Lung microvascular endothelial cell (primary cell): ENCODE measurements at places on chromosomes 4 and X.

- DNase-seq = peak; percentile 4
These were observed 67.9 kb upstream of the SLC4A4 start for GRCh38 chr4:71270901-71271300.

- DNase-seq = no peak
These were observed 37.9 kb downstream of the WDR1 start for GRCh38 chr4:10078481-10079233.

- no peak for DNase-seq
These were observed 6.6 kb downstream of the PF4V1 start for GRCh38 chr4:73859614-73860088.

- no peak for DNase-seq
These were observed 173.3 kb upstream of the PSAPL1 start for GRCh38 chr4:7608046-7608445.

DNA sequence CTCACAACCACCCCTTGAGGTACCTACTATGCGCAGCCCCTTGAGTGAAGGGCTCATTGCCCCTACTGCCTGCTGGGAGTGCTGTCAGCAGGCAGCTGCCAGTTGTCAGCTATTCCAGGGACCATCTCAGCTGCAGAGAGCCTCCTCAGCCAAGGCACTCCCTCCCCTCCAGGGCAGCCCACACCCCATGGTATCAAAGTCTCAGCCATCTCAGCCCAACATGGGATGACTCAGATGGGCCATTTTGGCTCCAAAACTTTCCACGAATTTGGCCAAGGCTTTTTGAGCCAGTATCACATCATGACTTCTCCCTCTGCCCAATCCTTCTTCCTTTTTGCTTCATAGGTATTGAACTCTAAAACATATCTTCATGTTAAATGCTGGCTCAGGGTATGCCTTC, 61.4 kb upstream of the MAP3K15 start:
- no peak for DNase-seq
